ENCODE measurements at places on chromosomes 3 and 15.

GRCh38 chr3:50365080-50365841 is 5.9 kb upstream of the TMEM115 start:
- DNase-seq, result peak; percentile 97

- DNase-seq, result no peak
Measured at GRCh38 chr3:159821736-159822135, 166.9 kb upstream of the IL12A start.

- peak; percentile 12 for DNase-seq
Measured at GRCh38 chr15:59622289-59622688, 10.7 kb downstream of the GCNT3 start.

- no peak for DNase-seq
Measured at GRCh38 chr3:22113453-22113852, 362.4 kb upstream of the ZNF385D start.

GRCh38 chr3:127763816-127764215 is 58.5 kb downstream of the MGLL start:
- no peak for DNase-seq

GRCh38 chr15:99249270-99249841 is at the start of gene TTC23:
Gene TTC23, minus strand, starts transcription at chr15:99249581. Its CDS starts 20,869 bp downstream, at chr15:99228712.
- DNase-seq, result no peak

- no peak for DNase-seq
Measured at GRCh38 chr3:107970993-107971580, 119.7 kb downstream of the CD47 start.
